ENCODE measurements at places on chromosomes 13 and 19.

DNA sequence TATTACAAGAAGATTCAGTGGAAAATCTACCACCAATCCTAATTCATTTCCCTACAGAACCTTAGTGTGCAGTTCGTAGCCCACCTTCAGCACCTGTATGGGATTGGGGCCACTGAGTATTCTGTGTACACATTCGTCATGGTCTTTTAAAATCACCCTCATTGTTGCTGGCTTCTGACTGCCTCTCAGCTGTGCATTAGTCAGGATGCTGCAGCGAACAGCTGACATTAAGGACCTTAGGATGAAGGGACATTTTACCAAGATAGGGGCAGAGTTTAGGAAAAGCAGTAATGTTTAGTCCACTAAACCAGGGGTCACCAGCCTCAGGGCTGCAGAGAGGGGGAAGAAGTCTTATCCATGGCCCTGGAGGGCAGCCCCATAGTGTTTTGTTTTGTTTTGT is 176.5 kb downstream of the COL4A1 start:
- DNase-seq: no peak

GRCh38 chr13:95462801-95463200 is 89.7 kb upstream of the CLDN10 start:
- DNase-seq: no peak

GRCh38 chr13:44140888-44141724 is 232.5 kb upstream of the SERP2 start:
- DNase-seq: peak; percentile 15

GRCh38 chr19:5985098-5985783 is 7.3 kb upstream of the RANBP3 start:
- DNase-seq: no peak

- DNase-seq: no peak
Observed at GRCh38 chr13:114179087-114179658, at the start of gene CFAP97D2. Gene CFAP97D2 (plus strand): TSS chr13:114179257. CDS start chr13:114179331, 74 bp downstream.

GRCh38 chr13:113970810-113971470 is 2.9 kb downstream of the C13orf46 start:
- DNase-seq: no peak

GRCh38 chr13:50617134-50617721 is 226.3 kb downstream of the DLEU7 start:
- DNase-seq: no peak

DNA sequence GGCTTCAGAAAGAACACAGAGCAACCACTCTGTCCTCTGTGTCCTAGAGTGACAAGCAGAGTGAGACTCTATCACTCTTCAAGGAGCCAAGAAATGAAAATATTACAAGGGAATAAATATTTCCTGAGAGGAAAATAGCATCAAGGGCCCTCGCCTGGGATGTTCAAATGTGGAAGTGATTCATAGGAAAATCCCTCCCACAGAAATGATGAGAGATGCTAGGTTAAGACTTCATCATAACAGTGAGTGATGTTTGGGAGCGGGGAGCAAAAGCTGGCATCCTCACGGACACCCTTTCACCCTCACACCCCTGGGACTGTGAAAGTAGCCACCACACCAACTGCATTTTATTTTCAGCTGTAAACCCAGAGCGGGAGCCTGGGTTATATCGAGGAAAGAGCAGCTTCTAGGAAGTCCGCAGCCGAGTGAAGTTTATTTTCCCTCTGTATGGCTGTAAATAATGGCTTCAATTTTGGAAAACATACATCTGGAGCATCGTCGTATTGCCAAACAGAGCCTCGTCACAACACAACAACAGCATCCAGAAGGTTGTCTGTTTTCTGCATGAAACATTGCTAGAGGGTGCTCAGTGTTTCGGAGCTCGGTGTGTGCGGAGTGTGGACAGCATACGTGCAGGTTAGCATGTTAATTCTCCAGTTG is 54.8 kb downstream of the DLEU7 start:
- DNase-seq: no peak

DNA sequence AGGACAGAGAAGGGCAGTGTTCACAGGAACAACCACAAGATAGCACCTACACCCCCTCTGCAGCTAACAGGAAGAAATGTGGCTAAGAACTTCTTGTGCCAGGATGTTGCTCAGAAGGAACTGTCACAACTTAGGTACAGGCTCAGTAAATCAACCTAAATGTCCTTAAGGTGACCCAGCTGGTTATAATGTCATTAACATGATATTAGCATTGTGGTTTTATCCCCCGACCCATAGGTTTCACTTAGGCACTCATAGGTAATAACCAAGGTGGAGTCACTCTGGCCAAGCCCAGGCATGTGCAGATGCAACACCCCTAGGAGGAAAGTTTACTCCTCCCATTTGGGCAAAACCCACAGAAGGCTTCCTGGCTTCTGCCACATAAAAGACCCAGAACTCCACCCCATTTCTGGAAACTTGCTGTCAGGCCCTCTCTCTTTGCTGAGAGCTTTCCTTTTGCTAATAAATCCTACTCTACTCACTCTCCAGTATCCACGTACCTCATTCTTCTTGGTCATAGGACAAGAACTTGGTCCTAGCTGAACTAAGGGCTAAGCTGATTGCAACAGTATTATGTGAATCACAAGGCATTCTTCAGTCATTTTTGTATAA is 951.3 kb downstream of the SLITRK5 start:
- DNase-seq: no peak

DNA sequence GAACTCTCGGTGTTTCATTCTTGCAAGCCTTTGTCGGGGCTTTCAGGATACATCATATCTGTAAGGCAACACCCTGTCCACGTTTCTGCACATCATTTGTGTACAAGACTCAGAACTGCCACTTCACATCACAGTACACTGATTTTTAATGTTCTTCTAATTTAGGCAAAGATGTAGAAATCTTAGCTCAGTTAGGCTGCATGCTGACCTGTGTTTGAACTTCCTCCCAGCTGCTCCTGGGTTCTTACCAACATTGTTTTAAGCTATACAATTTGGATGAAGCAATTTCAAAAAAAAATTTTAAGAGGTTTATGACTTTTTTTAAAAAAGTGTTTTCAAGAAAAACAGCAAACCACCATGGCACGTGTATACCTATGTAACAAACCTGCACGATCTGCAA is 1047.9 kb upstream of the SLC10A2 start:
- no peak for DNase-seq

DNA sequence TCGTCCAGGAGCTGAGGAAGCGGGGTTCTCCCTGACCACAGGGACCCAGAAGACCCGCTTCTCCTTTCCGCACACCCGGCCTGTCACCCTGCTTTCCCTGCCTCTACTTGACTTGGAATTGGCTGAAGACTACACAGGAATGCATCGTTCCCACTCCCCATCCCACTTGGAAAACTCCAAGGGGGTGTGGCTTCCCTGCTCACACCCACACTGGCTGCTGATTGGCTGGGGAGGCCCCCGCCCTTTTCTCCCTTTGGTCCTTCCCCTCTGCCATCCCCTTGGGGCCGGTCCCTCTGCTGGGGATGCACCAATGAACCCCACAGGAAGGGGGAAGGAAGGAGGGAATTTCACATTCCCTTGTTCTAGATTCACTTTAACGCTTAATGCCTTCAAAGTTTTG is 18.9 kb downstream of the VASP start:
- no peak for DNase-seq

GRCh38 chr19:30254158-30254557 is 118.0 kb upstream of the ZNF536 start:
- DNase-seq: no peak

GRCh38 chr13:47478985-47479384 is 522.1 kb downstream of the SUCLA2 start:
- DNase-seq: no peak

DNA sequence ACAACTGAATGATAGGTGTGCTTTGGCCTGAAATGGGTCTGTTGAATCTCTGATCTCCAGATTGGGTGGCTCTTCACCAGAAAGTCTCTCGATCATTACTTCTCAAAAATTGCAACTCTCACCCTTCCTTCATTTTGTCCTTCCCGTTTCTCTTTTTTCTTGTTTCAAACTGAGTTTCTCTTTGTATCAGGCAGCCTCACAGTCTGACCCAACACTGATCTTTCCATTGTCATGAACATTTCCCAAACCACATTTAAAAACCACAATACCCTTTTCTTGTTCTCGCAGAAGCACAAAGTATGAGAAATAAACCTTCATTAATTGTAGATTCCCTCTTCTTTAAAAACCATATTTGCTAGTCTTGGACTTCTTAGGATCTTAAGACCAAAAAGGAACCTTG is 33.6 kb upstream of the HMGB1 start:
- DNase-seq: no peak

- no peak for DNase-seq
Observed at GRCh38 chr13:20353973-20354372, 121.9 kb upstream of the GJB6 start.

GRCh38 chr19:2060884-2061494 is 9.9 kb upstream of the MKNK2 start:
- no peak for DNase-seq

- DNase-seq: peak; percentile 80
Observed at GRCh38 chr19:16382775-16383543, 58.3 kb downstream of the KLF2 start.

DNA sequence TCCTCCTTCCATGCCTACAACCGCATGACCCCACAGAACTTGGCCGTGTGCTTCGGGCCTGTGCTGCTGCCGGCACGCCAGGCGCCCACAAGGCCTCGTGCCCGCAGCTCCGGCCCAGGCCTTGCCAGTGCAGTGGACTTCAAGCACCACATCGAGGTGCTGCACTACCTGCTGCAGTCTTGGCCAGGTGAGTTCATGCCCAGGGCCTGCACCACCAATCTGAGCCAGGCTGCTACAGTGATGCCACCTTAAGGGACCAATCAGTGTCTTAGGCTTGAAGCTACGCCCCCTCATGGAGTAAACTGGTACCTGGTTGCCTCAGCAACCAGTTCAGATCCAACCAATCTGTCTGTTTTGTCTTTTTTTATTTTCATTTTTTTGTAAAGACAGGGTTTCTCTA is 5.2 kb downstream of the SYDE1 start:
- no peak for DNase-seq

Measured in GM20000 (cell line).